ENCODE measurements at places on chromosomes 1 and 21.

- DNase-seq, result peak; percentile 68
These were observed 18.1 kb upstream of the SLC44A3 start for GRCh38 chr1:94801919-94802546.

GRCh38 chr1:6727535-6727934 is 25.9 kb upstream of the DNAJC11 start:
- peak; percentile 30 for DNase-seq

GRCh38 chr1:201302163-201303152 is 19.2 kb downstream of the PKP1 start:
- DNase-seq, result no peak

DNA sequence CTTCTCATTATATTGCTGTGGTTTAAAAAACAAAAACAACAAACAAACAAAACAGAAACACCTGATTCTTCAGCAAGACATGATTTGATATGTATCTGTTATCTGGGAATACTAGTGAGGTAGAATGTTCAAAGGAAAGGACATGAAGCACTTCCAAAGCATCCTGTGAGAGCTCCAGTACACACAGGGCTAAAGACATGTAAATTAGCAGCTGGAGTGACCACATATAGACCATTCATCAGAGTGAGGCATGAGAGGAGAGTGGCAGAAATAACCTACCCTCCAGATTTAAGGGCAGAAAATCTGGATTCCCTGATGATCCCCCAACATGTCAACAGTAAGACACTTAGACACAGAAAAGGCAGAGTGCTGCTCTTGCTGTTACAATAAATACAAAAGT is 260.5 kb upstream of the CHRM3 start:
- no peak for DNase-seq

- no peak for DNase-seq
These were observed 437.3 kb downstream of the PLA2G4A start for GRCh38 chr1:187266051-187266450.

DNA sequence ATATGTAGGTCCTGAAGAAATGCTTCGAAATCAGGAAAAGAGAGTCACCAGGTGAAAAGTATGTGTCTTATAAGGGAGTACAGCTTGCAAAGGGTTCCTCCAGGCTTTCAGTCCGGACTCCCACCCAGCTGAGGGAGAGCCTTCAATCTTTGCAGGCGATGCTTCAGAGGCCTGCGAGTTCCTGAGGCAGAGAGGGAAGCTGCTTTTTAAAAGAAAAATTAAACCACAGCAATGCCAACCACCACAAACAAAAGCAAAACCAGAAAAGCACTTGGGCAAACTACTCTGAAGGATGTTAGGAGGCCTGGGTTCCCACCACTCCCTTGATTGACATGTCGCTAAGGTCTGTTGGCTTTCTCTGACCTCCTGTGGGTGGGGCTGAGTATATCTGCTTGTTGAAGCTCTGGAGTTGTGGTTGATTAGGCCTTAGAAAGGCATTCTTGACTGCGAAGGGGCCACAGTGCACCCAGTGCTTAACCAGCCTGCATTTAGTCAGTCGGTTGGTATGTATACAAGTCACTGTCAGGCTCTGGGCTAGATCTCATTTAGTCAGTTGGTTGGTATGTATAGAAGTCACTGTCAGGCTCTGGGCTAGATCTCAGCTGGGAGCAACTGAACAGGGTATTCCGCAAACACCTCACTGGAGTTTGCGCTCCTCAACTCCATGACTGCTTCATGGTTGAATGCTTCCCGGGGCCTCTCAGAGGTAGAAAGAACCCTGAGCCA is 1.2 kb downstream of the NIPAL3 start:
- peak; percentile 64 for DNase-seq

DNA sequence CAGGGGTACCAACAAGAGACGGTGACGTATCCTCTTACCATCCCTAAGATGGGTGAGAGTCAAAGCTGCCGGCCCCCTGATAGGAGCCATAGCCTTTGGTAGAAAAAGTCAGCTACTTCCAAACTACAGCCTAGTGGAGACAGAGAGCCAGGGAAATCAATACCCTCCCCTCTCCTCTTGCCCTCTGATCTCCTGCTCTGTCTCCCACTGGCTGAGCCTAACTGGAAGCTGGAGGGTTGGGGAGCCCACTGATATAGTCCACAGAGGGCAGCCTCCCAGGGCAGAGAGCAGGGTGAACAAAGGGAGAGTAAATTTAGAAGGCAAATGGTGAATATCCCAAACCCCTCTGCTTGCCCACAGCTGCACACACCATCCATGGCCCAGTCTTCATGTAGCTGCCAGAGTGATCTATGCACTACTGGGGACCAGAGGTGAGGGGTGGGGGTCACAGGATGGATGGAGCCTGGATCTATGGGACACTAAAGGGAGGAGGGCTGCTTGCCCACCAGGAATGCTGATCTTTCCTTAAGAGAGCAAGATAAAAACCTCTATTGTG is 80.0 kb downstream of the DHRS3 start:
- DNase-seq, result no peak

- no peak for DNase-seq
These were observed 19.5 kb downstream of the STK40 start for GRCh38 chr1:36366091-36366661.

DNA sequence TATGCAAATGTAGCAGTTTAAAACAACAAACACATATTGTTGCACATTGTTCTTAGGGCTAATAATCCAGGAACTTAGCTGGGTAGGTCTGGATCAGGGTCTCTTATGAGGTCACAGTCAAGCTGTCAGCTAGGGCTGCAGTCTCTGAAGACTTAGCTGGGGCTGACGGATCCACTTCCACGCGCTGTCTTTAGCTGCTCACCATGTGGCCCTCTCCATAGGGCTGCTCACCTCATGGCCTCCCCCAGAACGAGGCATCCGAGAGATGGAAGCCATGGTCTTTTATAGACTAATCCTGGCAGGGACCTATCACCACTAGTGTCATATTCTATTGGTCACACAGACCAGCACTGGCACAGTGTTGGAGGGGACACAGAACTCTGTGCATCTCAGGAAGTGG is 8.7 kb upstream of the OXCT2 start:
- DNase-seq, result no peak

DNA sequence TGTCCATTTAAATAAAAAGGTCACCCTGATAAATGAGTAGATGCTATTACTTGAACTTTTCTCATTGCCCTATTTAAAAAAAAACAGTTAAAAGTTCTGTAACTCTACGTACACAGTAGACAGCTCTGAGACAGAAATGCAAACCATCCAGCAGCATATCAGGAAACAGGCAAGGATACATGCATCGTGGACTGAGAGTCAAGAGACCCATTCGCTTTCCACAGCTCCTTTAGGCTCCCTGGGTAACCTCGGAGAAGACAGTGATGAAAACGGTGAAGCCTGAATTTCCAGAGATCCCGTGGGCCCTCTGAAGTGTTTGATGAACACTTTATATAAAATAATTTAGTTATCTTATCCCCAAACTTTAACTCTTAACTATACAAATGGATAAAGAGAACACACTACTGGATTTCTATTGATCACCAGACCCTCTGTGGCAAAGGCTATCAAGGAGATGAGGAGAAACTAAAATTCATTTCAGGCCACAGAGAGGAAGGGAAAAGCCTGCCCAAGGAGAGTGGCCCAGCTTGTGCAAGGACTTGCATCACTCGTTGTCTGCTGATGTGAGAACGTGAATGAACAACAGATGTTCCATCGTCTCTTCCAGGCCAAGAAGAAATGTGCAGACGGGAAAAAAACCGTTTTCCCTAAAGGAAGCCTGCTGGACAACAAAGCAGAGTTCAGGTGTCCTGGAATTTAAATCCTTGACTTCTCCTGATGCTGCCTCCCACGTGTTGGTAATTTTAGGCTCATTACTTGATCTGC is 131.0 kb downstream of the TGFBR3 start:
- DNase-seq, result no peak

DNA sequence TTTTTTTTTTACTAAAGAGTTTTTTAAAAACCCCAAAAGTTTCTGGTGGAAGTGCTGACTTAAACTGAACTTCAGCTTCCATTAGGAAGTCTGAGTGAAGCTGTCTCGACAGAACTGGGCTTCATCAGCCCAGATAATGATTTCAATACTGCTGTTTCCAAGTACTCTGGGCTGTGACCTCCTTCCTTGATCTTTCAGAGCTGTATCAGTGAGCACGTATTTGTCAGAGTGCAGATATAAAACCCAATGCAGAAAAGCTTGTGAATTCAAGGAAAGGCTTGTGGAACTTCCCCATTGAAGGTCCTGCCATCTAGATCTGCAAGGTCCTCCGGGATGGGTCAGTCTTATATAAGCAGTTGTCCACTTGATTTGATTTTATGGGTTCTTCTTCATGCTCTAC is 50.1 kb upstream of the RGS21 start:
- no peak for DNase-seq

DNA sequence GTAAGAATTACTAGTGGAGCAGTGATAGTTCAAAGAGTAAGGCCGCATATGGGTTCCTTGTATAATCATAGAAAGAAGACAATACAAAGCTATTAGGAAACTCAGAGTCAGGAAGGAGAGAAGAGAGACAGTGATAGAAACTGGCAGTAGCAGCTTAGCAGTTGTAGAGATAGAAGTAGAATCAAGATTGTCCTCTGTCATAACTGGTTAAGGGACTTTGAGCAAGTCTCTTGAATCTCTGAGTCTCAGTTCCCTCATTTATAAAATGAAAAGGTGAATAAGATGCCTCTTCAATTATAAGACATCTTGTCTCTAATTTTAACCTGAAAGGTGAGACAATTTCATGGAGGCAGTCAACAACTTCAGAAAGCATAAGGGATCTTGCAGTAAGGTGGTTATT is 6.5 kb upstream of the RALGPS2 start:
- no peak for DNase-seq

GRCh38 chr1:23184212-23184934 is 15.7 kb upstream of the LUZP1 start:
- no peak for DNase-seq

DNA sequence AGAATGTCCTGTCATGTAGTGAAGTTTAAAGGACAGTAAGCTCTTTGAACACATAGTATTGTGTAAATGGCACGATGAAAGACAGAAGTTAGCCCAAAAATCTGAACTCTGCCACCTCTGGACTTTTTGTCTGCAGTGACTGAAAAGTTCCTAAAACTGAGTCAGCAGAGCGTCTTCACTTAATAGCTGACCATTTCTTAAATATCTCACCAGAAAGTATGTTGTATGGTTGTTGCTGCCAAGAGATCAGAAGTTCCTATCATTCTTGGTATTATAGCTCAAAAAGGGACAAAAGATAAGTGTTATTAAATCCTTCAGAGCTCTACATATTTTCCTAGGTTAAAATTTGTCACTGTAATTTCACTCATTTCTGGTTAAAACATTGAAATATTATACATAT is 1003.0 kb downstream of the TTLL7 start:
- no peak for DNase-seq

Data from stromal cell of bone marrow (primary cell).